ENCODE measurements at places on chromosomes 5 and 9.

DNA sequence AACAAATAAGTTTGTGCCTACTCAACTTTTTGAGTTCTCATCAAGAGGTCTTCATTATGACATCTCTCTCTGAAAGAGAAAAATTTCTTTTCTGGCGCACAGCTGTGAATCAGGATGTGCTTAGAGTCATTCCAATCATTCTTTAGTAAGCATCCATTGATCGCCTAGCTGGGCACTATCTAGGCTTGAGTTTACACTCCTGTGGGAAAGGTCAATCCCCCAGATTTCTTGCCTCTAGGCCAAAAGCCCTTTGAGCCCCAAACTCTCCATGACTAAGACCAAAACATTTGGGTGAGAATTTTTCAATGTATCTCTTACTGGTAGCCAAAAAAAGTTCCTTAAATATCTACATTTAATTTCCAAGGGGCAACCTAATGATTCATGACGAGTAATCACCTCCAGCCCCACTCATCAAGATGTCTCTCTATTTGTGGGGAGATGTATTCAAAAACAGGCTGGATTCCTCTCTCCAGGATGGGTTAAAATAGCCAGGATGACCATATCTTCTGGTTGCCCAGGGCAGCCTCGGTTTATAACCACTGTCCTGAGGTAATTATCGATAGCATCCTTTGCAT lies 101.7 kb downstream of the GNA14 start:
- no peak for DNase-seq

DNA sequence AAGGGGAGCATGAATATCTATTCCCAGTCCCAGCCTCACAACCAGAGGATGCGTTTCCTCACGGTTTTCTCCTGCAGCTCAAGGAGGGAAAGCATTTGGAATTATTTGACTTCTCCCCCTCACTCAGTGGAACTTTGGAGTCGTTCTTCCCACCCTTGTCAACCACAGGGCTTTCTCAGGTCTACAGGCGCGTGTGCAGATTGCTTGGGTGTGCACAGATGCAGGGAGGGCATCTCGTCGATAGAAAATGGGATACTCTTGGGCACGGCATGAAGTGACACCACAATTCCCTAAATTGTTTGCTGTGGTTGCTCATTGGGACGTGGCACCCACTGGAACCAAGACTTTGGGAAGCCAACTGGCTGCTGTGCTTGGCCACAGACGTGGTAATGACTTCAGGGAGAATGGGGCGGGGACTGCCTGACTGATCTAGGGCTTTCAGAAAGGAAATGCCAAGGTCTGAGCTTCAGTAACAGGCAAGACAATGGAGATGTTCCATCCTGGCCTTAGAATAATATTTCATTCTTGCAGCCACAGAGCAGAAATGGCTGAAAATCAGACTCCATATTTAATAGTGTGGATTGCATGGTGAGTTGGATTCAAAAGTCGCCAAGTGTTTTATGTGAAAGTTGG lies 12.2 kb upstream of the OBP2B start:
- DNase-seq = no peak

DNA sequence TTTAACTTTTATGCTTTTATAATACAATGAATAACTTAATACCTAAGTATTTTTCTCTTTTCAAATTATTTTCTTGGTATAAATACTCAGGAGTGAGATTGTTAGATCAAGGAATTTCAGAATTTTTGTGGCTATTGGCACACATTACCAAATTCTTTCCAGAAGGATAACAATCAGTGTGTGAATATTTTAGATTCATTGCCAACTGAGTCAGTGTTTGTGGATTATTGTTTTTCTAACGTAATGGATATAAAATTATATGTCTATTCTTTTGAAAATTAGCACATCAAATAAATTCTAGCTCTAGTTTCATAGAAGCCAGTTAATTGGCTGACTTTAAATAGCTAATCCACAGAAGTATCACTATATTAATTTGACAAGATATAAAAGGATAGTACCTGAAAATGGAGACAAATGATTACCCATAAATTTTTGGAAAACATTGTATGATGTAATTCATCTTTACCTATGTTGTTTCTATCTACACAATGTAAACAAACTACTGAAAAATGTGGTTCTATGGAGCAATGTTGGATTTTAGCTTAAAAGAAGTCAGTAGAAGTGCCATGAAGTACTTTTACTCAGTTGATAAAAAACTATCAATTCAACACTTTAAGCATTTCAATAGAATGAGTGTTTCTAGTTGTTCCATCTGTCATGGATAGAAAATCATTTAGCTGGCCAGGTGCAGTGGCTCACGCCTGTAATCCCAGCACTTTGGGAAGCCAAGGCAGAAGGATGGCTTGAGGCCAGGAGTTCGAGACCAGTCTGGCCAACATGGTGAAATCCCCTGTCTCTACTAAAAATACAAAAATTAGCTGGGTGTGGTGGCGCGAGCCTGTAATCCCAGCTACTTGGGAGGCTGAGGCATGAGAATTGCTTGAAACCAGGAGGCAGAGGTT lies 185.1 kb downstream of the ADAMTSL1 start:
- no peak for DNase-seq

DNA sequence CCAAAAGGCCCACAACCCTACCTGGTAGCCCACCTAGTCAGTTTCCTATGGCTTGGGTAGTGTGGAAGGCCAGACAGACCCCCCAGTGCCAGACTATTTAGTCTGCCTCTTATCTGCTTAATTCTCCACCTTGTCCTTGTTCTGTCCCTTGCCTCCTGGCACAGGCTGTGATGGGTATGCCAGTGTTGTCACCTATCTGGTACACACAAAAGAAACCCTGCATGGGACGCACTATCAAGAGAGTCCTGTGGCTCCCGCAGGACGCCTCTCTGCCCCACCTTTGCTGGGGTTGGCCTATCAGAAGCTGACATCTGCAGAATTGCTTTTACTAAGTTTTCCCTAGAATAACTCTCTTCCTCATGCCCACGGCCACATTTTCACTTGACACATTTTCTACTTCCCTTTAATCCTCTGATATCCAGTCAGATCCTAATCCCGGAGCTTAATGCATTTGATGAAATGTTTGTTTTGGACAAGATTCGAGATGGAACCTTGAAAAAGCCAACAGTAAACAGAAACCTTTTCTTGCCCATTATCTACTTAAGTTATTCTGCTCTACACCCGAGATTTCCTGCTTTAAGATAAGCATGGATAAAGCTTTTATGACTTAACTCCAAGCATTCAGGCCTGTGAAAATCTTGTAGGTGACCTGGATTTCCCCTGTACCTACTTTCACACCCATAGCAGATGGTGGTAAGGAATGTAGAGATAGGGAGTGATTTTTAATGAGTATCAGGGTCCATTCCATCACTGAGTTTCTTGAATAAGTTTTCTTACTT lies 468.5 kb downstream of the ZNF608 start:
- DNase-seq = no peak

GRCh38 chr9:74125941-74126340 lies 371.2 kb upstream of the RORB start:
- DNase-seq = no peak

GRCh38 chr9:91202736-91203283 lies 158.9 kb downstream of the AUH start:
- DNase-seq = no peak

DNA sequence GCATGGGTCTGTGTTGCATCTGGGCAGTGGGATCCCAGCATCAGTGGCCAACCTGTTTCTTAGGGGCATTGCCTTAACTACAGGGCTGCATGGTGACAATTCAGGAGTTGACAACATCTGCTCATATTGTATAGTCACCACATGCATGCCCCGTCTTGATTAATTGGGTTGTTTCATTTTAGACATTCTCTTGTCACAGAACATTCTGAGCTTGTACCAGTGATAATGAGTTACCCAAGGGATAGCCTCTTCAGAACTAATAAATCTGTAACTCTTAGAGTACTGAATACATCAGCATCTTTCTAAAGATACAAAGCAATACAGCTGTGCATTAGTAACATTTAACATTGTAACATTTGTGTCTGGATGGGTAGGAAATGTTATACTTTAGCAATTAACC lies 426.5 kb upstream of the CD180 start:
- no peak for DNase-seq

- DNase-seq = no peak
These were observed 340.3 kb downstream of the KDM4C start for GRCh38 chr9:7097785-7098752.

DNA sequence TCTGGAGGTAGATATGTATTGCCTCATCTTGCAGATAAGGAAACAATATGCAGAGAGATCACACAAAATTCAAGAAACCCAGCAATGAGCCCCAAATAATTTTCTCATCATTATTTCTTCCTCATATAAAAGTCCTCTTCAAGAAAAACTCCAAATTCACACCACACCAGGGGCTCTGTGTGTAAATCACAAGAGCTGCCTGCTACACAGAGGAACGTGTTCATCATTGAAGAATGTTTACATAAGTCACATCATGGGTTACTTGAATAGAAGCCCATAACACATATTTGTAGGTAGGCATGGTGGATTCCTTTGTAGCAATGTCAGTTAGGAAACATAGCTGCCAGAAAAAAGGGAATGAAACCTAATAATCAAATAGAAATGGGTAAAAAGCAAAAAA lies 308.1 kb upstream of the TLE4 start:
- DNase-seq = no peak

- DNase-seq = peak; percentile 11
These were observed 472.1 kb upstream of the TNC start for GRCh38 chr9:115590011-115590410.

DNA sequence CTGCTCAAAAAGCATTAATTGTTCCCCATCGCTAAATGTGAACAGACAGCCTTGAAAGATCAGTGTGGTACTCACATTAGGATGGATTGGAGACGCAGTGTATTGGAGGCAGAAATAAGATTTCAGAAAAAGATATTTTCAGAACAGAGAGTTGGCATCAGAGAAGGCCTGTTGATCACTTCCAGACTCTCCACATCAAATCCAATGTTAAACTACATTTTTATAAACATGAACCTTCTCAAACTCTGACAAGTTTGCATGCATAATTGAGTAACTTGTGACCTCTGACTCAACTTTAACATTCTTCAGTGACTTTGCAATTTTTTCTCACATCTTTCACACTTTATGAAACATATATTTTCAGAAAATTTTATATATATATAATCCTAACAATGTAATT lies 919.6 kb upstream of the SEMA6A start:
- DNase-seq = no peak

GRCh38 chr5:81783401-81783800 lies 32.5 kb upstream of the SSBP2 start:
- DNase-seq = no peak

DNA sequence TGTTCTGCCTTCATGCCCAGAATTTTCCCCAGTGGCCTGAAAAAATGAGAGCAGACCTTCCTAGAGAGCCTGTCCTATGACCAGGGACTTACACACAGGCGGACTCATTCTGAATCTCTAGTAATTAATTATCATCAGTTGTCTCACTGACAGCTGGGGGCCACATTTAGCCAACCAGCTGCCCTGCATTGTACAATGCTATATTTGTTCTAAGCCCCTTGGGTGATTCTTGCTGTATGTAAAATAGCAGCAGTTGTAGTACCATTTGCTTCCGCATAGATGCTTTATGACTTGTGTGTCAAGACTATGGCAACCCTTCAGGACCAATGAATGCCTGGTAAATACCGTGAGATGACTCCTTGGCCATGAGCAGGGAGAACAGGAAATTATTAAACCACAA lies 415.4 kb upstream of the SEMA6A start:
- no peak for DNase-seq

DNA sequence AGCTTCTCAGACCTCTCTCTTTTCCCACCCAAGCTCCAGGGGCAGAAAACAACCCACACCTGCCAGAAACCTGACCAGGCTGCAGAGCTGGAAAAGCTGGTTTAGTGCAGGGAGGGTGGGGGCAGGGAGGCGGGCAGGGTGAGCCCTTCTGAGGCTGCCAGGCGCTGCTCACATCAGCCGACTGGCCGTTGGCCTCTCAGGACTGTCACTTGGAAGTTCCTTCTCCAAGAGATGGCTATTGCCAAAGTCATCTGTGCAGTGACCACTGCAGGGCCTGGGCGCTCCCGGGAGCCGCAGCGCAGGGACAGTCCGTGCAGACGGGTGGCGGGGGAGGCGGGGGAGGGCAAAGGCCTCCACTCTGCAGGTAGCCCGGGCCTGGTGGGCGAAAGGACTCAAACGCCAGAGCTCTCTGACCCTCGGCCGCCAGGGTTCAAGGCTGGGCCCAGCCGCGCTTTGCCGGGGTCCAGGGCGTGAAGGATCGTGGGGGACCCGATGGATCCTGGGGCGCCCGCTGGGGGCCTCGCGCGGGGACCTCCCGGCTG lies 205.0 kb upstream of the IER5L start:
- DNase-seq = no peak

DNA sequence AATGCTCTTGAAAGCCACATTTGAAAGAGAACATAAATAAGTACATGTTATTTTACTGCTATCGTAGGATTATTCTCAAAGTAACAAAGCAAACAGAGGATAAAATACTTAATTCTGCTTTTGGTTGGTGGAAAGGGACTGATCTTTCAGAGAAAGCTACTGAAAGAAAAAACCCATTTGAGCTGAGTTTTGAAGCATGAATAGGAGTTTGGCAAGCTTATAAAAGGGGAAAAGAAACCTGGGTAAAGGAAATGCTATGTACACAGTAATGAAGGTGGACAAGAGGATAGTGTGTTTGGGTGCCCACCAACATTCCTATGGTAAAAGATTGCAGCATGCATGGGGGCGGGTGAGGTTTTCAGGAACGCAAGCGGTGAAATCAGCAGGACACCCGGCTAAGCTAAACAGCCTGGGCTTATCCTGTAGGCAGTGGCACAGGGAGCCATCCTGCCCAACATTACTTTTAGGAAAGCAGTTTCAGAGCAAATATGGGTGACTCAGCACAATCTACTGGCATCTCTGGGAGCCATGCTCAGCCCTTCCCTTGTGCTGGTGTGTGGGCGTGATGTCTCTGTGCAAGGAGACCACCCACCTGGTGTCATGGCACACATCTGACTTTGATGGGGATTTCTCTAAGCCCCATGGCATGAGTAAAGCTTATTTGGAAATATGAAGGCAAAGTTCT lies 673.9 kb upstream of the KLF4 start:
- no peak for DNase-seq

- no peak for DNase-seq
These were observed 56.0 kb upstream of the PCAT7 start for GRCh38 chr9:94498801-94499453.

All from keratinocyte (primary cell).